ENCODE measurements at places on chromosomes 7 and 10. TPM values are rescaled to one million over a fixed set of nuclear protein-coding genes. Genes with fewer than 3 reads are reported as not detected.

Gene PLEKHS1
- total RNA-seq, result not detected

Gene SMKR1
- total RNA-seq, result not detected

GRCh38 chr10:128855618-128856428 lies 611.2 kb upstream of the MGMT start:
- no peak for DNase-seq

Gene EBLN1
- not detected for total RNA-seq

DNA sequence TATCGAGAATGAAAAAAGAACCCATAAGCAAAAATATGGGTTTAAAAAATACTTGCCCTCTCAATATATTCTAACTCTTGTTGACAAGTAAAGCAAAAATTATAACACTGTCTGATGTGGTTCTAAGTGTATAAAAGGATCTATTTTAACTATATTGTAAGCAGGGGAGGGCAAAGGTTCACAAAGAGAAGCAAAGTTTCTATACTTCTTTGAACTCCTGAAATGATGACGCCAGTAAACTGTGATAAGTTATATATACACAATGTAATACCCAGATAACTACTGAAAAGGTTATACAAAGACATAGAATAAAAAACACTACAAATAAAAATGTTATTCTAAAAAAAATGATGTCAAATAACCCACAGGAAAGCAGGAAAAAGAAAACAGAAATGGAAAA lies 37.1 kb downstream of the PDLIM1 start:
- DNase-seq, result no peak

GRCh38 chr10:72274730-72275350 lies 1.1 kb downstream of the DDIT4 start:
- DNase-seq, result peak; percentile 84

Gene FAS
- total RNA-seq, result 5.1 TPM

DNA sequence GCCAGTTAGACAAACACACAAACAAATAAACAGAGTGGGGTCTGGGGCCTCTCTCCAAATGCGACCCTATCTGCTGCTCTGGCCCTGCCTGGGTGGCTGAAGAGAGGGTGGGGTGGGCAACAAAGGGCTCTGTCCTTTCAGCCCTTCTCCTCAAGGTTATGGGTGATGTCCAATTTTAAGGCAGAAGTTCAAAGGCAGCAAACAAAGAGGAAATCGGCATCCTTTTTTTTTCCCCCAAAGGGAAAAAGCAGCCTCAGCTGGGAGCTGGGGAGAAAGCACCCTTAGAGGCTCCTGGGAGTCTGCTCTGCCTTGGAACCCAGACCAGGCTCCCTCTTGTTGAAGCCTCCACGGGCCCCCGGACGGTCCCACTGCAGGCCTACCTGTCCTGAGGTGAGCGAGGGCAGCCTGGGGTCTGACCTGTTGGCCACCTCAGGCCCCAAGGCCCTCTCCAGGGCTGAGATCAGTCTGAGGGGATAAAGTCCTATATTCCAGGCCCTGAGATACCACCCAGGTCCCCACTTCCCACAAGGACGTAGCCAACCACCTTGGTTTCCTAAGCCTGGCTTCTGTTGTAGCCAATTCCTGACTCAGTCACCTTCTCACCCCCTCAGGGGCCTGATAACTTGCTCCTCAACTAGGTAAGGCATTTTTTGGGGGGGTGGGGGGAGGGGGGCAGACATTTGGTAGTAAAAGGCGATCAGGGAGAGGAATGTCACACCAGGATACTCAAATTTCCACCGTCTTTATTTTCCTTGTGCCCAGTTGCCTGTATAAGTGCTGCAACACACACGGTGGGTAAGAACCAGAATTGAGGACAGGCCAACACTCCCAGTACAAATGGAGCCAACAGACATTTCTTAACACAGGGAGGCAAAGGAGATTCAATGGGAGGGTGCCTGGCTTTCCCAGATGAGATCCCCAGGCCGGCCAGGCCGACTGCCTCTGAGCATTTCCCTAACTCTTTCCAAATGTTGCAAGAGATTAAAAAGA lies 4.3 kb downstream of the HOXA11 start:
- peak; percentile 62 for DNase-seq

- no peak for DNase-seq
Observed at GRCh38 chr10:6022660-6023059, 39.5 kb downstream of the IL2RA start.

DNA sequence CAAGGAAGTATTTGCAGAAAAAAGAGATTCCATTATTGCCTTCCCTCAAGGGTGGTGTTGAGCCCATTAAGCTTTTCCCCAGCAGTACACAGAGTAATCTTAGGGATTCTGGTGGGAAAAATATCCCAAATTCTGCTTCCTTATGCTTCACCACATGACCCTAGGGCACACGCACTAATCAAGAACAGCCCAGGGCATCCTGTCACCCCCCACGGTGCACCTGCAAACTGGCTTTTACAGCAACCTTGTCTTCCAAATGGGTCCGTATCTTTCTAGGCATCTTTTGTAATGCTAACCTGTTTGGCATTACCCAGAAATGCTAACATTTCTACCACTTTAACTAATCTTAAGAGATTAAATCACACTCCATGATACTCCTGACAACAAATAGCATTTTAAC lies 926 bp upstream of the C7orf33 start:
- no peak for DNase-seq
